ENCODE measurements at places on chromosomes 2 and 18.

DNA sequence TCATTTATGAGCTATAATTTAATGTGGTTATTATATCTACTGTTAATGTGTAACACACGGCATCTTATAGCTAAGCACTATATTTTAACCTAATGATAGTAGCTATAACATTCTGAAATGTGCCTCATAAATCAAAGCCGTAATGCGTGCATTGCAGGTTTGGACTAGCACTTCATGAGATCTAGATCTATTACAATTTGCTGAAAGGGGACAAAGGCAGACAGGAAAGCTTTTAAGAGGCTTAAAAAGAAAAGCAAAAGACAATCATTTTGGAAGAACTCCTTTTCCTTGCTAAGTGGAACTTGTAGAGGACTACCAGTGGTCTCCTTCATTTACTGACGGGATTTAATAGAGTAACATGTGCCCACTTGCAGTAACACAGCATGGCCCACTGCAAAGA, 213.1 kb downstream of the NBAS start:
- DNase-seq = no peak

- no peak for DNase-seq
Observed at GRCh38 chr2:236915186-236915585, 170.5 kb upstream of the COPS8 start.

DNA sequence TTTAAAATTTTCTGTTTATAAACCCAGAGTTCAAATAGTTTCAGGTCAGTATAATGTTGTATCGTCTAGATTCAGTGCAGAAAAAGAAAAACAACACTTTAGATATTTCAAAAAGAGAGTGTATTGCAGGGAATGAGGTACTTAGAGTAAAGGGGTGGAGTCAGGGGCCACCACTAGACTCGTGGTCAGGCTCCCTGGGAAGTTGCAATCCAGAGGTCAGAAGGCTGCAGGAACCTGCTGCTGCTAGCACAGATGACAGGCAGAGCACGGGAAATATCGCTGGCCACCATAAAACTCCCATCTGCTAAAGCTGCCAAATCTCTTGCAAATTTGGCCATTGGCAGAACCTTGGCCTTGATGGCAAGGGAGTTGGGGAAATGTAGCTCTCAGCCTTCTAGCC, 64.6 kb downstream of the THNSL2 start:
- DNase-seq = no peak

GRCh38 chr18:4987452-4988405, 209.3 kb downstream of the AKAIN1 start:
- no peak for DNase-seq

GRCh38 chr2:105872142-105872728, 127.5 kb downstream of the NCK2 start:
- no peak for DNase-seq

DNA sequence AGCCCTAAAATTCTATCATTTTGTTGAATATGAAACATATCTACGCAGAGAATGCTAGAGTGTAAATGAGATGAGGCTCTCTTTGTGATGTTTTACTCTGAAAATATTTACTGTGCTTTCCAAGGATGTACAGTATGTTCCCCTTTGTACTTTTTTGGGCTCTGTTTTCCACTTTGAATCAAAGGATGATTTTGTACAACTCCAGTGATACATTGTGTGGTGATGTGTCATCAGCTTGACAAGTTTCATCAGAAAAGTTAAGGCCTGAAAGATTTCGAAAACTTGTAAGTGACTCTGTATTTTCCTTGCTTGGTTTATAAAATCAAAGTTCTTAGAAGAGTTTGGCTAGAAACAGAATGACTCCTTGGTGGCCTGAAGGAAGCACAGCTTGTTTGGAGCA, 206.3 kb downstream of the LTBP1 start:
- DNase-seq = peak; percentile 67

DNA sequence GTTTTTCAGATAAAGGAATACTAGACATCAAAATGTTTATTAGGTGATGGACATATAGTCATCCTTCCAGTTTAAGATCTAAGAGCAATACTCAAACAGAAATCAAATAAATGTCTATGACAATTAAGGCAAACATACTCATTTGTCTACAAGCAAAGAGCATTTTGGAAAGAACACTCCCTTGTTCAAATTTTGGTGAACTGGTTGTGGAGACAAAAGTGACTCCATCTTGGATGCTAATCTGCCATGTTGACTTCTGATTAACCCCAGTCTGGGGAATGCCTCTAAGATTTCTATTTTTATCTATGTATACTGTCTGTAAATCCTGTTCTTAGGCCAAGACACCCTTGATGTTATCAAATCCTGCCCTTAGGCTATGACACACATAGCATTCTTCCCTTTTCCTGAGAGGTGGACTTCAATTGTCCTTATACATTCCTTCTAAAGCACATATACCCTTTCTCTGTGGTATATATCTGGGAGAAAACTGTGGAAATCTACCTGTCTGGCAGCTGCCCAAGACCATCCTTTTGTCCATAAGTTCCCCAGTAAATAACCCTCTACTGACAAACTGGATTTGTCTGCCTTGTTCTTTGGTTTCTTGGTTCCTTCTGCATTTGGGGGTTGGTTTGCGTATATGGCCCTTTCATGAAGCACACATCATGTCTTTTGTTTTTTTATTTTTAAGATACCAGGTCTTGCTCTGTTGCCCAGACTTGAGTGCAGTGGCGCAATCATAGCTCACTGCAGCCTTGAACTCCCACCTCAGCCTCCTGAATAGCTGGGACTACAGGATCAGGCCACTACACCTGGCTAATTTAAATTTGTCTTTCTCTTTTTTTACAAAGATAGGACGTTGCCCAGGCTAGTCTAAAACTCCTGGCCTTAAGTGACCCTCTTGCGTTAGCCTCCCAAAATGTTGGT, 12.5 kb upstream of the PLEKHM3 start:
- DNase-seq = no peak

DNA sequence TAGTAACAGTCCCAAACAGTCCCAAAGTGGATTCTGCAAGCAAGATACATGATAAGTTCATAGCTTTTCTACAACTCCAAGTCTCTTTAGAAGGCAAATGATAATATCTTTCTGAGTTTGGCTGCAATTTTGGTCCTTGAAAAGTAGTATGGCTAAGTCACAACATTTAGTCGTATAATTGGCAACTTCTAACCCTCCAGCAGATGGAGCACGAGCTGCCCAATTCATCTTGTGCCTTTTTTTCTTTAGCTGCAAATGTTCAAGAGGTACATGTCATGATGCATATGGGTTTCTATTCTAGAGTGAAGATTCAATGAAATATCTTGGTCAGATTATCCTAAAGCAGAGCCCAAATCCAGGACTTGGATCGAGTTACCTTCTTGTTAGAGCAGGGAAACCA, 127.0 kb upstream of the KLHL14 start:
- no peak for DNase-seq

DNA sequence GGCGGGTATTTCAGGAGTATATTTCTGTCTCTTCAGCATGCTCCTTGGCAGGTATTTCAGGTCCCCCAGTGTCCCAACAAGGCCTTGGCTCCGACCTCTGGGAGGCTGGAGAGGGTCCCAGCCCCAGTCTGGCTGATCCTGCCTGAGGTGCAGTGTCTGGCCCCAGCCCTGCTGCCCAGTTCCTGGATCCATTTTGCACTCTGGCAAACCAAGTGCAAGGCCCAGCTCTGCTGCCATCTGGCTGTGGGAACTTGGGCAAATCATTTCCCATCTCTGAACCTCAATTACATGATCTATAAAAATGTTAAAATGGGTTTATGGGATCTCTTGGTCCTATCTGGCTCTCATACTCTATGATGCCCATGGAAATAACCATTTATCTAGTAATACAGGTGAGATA, 63.6 kb downstream of the ZBTB7C start:
- peak; percentile 28 for DNase-seq

DNA sequence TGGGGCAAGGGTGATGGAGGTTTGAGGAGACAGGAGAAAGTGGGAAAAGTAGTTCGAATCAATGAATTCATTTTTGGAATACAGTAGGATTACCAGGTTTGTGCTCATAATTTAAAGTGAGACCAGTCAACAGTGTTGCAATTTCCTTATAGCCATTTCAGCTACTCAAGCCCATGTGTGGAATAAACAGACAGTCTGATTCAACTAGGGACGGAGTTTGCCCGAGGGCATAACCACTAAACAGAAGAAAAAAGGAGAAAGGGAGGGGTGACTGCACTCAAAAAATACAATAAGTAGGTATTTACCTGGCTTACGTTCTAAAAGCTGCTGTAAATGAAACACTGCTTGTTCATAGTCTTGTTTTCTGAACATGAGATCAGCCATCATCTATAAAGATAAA, 55.2 kb downstream of the TTC21B start:
- DNase-seq = no peak

GRCh38 chr18:58538604-58539386, 90.1 kb downstream of the ALPK2 start:
- DNase-seq = no peak

- DNase-seq = peak; percentile 14
Observed at GRCh38 chr2:54720563-54720962, 2.9 kb upstream of the EML6 start.

DNA sequence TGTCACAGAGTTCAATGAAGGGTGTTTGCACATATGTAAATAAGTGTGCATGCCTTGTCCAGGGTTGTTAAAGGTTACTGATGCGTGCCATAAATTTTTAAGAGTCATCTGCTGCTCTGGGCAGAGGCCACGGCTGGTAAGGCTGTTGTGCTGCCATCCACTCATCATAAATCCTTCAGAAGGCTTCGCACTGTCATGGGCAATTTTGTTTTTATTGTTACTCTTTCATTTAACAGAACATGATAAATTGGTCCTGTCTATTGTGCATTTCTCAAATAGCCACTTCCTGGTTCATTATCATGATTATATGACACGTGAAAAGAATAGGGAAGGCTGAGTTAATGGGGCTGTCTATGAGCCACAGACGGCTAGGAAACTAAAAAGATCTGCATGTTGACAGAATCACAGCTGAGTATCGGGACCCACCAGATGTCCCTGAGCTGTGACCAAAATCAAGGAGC, 634.3 kb upstream of the SOX11 start:
- no peak for DNase-seq
